ENCODE measurements at places on chromosomes 12 and 14.

- DNase-seq = no peak
Observed at GRCh38 chr14:65156568-65157366, 54.5 kb upstream of the MAX start.

GRCh38 chr12:10001171-10001776 is 2.4 kb upstream of the CLEC1B start:
- DNase-seq = no peak

- DNase-seq = no peak
Observed at GRCh38 chr12:109116611-109116949, 193 bp downstream of the ACACB start.

- DNase-seq = no peak
Observed at GRCh38 chr12:23093488-23093887, 468.5 kb downstream of the ETNK1 start.

DNA sequence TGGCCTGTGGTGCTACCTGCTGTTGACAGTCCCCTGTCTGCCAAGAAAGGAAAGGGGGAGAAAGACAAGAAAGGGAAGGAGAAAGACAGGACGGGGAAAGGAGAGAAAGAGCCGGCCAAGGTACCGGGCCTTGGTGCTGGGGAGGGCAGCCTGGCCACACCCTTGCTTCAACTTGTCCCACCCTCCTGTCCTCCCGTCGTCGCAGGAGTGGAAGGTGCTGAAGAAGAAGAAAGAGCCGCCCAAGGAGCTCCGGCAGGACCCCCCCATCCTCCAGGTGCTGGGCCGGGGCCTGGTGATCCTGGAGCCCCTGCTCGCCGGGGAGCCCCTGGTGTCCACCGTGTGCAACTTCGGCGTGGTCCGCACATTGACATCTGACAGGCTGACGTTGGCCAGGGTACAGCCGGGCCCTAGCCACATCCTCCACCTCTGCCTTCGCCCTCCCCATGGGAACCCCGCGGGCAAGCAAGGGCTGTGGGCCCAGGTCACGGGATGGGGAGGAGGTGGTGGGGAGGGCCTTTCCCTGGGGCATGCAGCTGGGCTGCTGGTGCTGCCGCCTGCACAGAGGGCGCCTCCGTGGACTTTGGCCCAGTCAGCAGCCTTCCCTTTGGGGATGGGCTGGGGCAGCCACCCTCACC is 2.9 kb upstream of the B3GNT4 start:
- no peak for DNase-seq

DNA sequence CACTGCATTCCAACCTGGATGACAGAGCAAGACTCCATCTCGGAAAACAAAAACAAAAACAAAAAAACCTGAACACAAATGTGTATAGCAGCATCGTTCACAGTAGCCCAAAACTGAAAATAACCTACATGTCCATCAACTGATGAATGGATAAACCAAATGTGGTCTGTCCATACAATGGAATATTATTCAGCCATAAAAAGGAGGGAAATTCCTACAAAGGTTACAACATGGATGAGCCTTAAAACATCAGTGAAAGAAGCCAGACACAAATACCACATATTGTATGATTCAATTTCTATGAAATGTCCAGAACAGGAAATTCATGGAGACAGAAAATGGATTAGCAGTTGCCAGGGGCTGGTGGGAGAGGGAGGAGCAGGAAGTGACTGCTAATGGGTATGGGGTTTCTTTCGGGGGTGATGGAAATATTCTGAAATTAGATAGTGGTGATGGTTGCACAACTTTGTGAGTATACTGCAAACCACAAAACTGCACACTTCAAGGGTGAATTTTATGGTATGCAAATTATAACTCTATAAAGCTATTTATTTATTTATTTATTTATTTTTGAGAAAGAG is 4.0 kb downstream of the MYL2 start:
- DNase-seq = no peak

GRCh38 chr12:122732170-122732569 is 1.5 kb upstream of the HCAR1 start:
- DNase-seq = no peak

DNA sequence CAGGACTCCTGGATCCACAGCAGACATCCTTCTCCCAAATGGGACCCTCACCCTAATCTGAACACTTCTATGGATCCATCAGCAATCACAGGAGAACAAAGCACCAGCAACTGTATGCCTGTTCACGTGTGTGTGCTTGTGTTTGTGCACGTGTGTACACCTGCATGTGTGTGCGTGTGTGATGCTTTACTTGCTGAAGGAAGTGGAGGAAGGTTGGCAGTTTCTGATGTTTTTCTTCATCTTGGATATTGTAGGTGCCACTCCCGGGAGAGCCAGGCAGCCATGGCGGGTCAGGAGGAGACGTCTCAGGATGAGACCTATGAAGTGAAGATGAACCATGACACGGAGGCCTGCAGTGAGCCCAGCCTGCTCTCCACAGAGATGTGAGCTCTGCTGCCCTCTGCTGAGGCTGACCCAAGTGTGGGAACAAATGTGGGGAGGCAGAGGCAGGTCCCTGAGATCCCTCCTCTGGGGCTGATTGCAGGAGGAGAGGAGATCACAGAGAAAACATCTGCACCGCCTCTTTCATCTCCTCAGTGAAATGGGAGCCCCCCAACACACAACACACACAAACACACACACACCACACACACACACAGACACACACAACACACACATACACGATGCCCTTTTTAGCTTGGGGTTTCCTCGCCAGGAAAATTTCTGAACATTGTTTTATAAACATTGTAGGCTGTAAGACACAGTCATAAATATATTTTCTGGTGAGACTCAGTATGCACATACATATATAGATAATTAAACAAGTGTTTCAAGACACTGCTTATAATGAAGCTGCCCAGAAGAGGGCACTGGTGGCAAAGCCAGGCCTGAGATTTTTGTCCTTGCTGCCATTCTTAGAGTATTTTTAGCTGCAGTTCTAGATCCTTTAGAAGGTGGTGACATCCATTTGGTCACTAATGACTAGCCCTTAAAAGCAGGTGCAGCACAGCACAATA is 112.2 kb upstream of the FKBP4 start:
- peak; percentile 26 for DNase-seq

DNA sequence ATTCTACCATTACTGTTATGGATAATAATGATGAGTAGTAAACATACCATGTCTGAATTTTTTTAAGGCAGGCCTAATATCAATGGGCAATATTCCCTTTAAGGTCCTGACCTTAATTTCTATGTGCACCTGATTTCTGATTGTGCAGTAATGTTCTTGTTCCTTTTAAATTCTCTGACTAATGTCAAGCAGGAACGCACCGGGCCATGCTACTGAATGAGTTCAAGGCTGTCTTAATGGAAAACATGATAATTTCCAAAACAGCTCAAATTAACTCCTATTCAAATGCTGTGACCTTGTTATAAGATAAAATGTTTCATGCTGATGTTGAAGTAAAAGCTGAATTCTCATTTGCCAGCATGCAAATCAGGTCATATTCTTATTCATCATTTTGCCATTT is 6.8 kb downstream of the TAS2R46 start:
- DNase-seq = no peak

- no peak for DNase-seq
Observed at GRCh38 chr14:64580467-64580866, 30.7 kb downstream of the PPP1R36 start.

DNA sequence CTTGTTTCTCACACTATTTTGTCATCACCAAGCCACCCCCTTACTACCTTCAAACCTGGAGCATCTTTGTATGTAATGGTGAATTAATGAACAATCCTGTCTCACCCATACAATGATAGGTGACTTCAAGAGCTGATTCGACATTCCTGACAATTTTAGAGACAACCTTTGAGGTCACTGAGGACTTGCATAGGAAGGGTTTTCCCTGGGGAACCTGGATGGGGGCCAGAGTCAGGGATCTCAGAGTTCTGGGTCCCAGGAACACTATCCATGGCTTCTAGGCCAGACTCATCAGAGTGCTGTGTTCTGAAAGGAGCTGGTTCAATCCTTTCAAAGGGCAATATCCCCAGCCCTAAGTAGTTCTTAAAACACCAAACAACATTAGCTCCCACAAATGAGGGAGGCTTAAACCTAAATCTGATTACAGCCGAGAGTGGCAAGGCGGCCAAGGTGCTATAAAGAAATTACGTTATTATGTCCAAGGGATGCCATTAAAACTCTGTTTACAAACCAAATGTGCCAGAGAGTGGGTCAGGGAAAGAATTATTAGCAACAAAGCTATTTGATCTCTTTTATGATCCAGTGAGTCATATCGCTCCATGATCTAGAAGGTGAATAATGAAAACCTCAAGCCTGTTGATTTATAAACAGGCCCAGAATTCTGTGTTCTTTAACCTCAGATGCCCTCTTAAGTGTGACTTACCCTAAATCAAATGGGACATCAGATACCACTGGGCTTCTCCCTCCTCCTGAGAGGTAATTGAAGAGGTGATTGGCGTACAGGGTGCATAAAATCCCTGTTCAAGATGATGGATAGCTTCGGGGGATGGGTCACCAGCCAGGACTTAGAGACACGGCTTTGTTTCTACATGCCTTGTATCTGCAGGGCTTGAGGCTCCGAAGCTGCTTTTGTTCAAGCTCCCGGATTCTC is 230.2 kb upstream of the TBX3 start:
- peak; percentile 38 for DNase-seq

- peak; percentile 13 for DNase-seq
Observed at GRCh38 chr14:59055439-59056045, 132.9 kb upstream of the DAAM1 start.

GRCh38 chr14:31118892-31119291 is 88.7 kb downstream of the HECTD1 start:
- no peak for DNase-seq

GRCh38 chr12:131965073-131965472 is 15.3 kb downstream of the EP400 start:
- no peak for DNase-seq

- DNase-seq = no peak
Observed at GRCh38 chr12:118060301-118061010, 523 bp downstream of the WSB2 start.

- no peak for DNase-seq
Observed at GRCh38 chr14:54362759-54363437, 33.9 kb upstream of the CDKN3 start.

- DNase-seq = no peak
Observed at GRCh38 chr14:30518867-30519560, 39.9 kb upstream of the G2E3 start.

GRCh38 chr14:72682188-72682587 is 211.7 kb downstream of the DPF3 start:
- no peak for DNase-seq

DNA sequence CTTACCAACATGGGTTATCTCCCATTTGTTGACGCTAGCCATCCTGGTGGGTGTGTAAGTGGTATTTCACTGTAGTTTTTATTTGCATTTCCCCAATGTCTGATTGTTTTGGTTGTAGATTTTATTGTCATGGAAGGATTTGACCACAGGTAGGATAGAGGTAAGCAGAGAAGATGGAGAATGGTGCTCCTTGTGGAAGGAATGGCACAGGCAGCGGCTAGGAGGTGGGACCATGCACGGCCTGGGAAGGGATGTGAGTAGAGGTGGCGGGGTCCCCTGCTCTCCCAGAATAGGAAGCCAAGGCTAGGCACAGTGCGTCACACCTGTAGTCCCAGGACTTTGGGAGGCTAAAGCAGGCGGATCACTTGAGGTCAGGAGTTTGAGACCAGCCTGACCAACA is 41.4 kb downstream of the PHETA1 start:
- DNase-seq = no peak

- no peak for DNase-seq
Observed at GRCh38 chr12:122544537-122544936, 17.5 kb downstream of the KNTC1 start.

GRCh38 chr14:52607061-52607460 is 54.4 kb downstream of the GPR137C start:
- no peak for DNase-seq

GRCh38 chr12:52531566-52532300 is 11.5 kb upstream of the KRT5 start:
- DNase-seq = no peak

DNA sequence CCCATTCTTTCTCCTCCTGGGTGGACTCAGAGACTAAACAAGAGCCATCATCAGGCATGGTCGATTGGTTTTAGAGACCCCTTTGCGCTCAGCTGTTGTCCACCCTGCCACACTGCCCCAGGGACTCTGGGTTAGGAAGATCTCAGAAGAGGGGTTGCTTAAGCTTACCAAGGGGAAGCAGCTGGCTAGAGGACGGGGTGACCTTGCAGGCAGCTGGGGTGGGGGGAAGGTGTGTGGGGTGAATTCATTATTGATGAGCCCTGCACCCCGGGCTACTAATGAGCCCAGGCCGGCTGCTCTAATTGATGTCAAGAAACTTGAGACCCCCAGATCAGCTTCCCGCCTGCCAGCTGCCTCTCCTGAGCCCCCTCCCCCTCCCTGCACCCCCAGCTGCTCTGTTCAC is 8.7 kb upstream of the ZNF385A start:
- DNase-seq = no peak

DNA sequence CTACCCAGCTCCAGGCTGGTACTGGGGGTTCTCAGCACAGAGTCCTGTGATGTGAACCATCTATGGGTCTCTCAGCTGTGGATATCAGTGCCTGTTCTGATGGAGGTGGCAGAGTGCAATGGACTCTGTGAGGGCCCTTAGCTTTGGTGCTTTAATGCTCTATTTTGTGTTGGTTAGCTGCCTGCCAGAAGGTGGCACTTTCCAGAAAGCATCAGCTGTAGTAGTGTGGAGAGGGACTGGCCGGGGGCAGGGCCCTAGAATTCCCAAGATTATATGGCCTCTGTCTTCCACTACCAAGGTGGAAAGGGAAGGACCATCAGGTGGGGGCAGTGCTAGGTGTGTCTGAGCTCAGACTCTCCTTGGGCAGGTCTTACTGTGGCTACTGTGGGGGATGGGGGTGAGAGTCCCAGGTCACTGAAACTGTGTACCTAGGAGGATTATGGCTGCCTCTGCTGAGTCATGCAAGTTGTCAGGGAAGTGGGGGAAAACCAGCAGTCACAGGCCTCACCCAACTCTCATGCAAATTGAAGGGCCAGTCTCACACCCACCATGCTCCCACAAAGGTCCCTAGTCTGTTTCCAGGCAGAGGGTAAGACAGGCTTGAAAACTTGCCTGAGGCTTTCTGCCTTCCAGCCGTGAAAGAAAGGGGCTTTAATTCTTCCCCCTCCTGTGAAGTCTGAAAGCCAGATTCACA is 878.1 kb downstream of the C12orf50 start:
- DNase-seq = no peak

- DNase-seq = no peak
Observed at GRCh38 chr14:26385310-26385709, 212.5 kb downstream of the NOVA1 start.

- no peak for DNase-seq
Observed at GRCh38 chr12:122182887-122183587, at the start of gene LRRC43. Gene LRRC43, plus strand, starts transcription at chr12:122183123. Its CDS starts 22 bp downstream, at chr12:122183145.

DNA sequence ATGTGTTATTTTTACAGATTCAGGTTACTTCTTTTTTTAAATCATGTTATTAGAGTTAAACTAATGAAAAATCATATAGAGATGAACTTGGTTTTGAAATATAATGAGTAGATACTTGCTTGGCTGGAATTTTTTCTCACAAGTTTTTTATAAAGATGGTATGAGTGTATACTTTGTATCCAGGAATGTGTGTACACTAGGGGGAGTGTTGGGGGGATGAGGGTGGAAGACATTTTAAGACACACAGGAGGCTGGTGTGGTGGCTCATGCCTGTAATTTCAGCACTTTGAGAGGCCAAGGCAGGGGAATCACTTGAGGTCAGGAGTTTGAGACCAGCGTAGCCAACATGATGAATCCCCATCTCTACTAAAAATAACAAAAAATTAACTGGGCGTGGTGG is 23.2 kb downstream of the PPM1A start:
- no peak for DNase-seq

GRCh38 chr14:49733836-49734235 is 34.1 kb upstream of the KLHDC2 start:
- no peak for DNase-seq
